ENCODE measurements at places on chromosomes 3 and 15.
A peak's percentile ranks its signal among the peaks of the same experiment; 100 is the strongest.

- DNase-seq = no peak
Measured at GRCh38 chr3:171374260-171374659, 85.9 kb downstream of the TNIK start.

DNA sequence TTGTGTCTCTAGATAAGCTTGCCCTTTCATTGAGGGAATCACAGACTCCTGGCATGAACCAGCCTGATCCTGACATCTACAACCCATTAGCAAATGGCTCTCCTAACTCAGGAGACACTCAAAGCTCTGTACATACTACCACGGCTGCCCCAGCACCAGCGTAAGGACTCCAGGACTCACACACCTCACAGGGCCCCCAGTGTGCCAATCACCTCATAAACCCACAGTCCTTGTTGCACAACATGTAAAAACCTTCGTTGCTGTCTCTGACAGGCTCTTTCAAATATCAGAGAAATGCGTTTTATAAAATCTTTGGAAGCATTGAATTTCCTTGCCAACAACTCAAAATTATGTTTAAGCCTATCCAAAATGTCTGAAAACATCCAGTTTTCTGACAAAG, 7.3 kb downstream of the FYCO1 start:
- DNase-seq = peak; percentile 16

- no peak for DNase-seq
Measured at GRCh38 chr15:32991619-32992111, 202.8 kb downstream of the FMN1 start.

- DNase-seq = no peak
Measured at GRCh38 chr15:71647487-71647808, 162.9 kb upstream of the NR2E3 start.

- no peak for DNase-seq
Measured at GRCh38 chr3:130801473-130801872, 54.8 kb upstream of the PIK3R4 start.

DNA sequence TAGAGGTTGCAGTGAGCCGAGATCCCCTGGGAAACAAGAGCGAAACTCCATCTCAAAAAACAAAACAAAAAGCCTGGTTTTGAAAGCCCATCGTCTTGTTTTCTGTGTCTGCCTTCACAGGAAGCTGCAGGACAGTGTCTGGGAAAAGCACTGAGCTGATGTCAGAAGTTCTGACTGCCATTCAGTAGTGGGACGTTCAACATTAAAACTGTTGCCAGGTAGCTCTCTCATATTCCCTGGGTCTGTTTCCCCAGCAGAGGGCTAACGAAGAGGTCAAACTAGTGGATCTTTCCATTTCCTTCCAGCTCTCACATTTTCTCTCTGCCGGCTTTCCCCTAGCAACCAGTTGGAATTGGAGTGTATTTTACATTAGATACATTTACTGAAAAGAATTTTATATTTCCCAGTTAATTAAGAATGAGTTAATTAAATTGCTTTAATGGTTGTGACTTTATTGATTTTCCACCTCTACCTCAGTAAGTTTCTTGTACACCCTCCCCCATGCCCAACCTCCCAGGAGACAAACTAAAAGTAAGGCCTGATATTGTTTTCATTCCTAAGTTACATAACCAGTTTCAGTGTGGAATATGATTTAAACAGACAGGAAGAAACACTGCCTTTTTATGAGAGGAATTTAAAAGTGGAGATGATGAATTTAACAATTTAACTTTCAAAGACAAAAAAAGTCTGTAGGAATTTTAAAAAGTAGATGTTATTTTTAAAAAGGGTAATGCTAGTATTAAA, 29.9 kb downstream of the RCN2 start:
- no peak for DNase-seq

GRCh38 chr15:31197497-31198414, 96.2 kb upstream of the TRPM1 start:
- DNase-seq = peak; percentile 14

- DNase-seq = no peak
Measured at GRCh38 chr3:46996689-46997452, 17.4 kb downstream of the NBEAL2 start.

DNA sequence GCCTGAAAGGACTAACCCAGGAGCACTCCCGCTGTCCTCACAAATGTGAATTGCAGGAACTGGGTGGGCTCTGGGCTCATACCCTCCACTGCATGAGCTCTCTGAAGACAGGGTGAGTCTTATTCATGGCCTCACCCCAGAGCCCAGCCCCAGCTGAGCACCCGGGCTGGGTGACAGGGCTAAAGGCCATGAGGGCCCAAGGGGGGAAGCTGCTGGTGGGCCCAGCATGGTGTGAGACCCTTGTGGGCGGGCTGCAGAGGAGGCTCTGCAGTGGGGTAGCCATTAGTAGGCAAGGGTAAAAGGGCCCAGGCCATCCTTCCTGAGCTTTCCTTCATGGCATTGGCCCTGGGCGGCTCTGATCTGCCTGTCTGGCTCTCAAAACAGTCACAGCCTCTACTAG, 30.3 kb downstream of the SRPRB start:
- no peak for DNase-seq

- DNase-seq = no peak
Measured at GRCh38 chr15:51191072-51191670, 96.5 kb upstream of the TNFAIP8L3 start.

DNA sequence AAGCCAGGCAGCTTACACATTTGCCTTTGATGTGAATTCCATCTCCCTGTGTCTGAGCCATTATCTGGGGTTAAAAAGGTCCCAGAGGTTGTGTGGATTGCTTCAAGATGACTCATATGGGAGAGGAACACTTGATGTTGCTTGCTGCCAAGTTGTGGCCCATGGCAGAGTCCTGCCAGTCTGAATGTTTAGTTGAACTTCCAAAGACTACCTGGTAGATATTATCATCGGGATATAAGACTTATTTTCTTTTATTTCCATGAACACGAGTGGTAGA, 85.6 kb downstream of the TJP1 start:
- DNase-seq = no peak

GRCh38 chr15:80480909-80481308, 76.7 kb downstream of the ARNT2 start:
- DNase-seq = no peak

GRCh38 chr15:99424978-99425656, 140.7 kb upstream of the MEF2A start:
- DNase-seq = peak; percentile 89

GRCh38 chr15:74458473-74458872, 2.5 kb downstream of the UBL7 start:
- DNase-seq = no peak

GRCh38 chr3:97860364-97860763, 38.6 kb downstream of the CRYBG3 start:
- no peak for DNase-seq

DNA sequence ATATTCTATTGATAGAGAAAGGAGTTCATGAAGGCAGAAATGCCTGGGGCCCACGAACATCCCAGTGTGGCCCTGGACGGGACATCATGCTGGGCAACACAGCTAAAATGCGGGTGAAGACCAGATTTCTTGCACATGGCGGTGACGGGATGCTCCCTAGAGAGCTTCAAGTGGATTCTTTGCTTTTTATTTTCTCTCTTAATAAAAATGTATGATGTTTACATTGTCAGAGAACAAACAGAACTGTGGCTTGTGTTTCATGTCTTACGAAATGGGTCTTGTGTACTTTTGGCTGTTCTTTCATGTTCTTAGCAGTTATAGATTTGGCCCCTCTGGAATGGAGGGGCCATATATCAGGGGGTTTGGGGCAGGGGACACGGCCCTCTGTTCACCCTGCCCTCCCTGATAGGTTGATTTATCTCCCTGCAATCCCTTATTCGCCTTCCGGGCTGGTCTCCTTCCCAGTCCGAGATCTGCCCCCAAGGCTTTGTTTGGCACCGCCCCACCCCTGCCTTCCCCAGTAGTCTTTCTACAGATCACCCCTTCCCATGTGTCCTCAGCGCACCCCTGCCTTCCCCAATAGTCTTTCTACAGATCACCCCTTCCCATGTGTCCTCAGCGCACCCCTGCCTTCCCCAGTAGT, 68.7 kb upstream of the CGNL1 start:
- no peak for DNase-seq

DNA sequence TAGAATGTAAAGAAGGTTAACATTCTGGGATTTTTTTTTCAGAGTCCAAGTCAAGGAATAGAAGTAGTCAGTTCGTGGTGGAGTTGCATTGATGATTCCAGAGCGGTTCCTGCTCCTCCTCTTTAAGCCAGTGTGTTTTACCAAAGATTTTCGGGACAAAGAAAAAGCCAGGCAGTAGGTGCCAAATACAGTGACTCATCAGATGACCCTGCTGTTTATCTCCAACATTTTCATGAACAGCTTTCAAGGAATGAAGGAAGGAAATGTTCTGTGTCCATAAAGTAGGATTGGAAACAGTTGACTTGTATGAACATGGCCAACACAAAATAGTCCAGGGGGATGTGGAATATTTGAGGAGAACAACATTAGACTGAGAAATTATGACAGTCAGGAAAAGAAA, 142.4 kb upstream of the TMC3 start:
- no peak for DNase-seq

- no peak for DNase-seq
Measured at GRCh38 chr3:50617911-50618481, 1.0 kb downstream of the MAPKAPK3 start.

DNA sequence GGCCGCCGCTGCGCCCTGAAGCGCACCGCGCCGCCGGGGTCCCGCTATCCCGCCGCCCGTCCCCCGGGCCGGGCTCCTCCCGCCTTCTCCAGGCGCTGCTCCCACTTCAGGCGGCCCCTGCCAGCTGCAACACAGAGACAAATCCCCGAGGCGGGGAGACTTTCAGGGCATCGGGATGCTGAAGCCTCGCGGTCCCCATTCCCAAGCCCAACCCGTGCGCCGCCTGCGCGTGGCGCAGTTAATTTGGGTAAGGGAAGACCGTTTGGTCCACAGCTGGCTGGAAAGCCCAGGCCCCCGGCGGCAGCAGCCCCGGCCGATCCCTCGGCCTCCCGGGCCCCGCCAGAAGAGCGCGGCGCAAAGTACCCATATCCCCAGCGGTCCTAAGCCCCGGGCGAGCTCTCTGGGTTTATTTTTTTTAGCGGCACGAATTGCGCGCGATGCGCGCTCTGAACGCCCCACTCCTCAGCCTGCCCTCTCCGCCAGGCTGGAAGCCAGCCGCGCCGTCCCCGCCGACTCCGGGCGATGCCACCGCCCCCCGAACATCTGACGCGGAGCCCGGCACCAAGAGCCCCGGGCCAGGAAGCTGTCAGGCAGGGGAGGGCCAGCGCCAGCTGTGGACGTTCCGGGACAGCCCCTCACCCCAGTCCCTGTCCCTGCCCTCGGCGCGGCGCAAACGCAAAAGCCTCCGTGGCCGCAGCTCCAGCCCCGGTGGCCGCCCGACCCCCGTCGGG, 517 bp downstream of the FBN1 start:
- no peak for DNase-seq

DNA sequence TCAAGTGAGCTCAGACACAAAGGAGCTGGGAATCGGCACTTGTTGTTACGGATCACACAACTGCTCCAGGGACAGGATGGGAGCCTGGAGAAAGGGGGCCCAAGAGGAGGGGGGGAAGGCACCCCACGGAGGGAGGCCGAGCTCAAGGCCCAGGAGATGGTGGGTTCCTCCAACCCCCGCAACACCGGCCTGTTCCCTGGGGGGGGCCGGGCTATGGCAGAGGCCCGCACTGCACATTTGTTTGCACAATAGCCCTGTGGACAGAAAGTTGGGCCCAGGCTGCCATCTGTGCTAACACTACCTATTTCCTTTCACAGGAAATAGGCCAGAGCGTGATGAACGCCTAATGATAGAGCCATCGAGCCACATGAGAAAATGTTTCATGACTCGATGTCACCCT, 147.1 kb downstream of the NSMCE3 start:
- no peak for DNase-seq

DNA sequence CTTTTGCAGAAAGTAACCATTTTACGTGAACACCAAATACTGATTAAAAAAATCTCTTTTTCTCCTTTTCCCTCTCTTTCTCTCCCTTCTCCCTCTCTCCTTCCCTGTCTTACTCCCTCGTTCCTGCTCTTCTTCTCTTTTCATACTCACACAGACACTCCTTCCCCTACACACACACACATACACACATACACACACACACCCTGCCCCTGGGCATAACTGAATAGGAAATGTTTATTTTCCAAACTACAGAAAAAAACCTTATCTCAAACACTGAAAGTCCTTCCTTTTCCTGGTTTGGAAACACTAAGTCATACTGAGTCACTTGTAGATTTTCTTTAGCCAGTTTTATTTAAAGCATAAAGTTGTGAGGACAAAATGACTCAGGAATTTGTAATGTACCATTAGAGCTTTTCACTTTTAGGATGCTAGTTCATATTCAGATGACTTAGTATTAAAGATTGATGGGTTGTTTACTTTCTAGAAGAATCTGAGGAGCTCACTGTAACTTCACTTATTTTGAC, 62.4 kb downstream of the MBNL1 start:
- DNase-seq = no peak

- no peak for DNase-seq
Measured at GRCh38 chr3:88211096-88211890, 61.5 kb downstream of the C3orf38 start.

DNA sequence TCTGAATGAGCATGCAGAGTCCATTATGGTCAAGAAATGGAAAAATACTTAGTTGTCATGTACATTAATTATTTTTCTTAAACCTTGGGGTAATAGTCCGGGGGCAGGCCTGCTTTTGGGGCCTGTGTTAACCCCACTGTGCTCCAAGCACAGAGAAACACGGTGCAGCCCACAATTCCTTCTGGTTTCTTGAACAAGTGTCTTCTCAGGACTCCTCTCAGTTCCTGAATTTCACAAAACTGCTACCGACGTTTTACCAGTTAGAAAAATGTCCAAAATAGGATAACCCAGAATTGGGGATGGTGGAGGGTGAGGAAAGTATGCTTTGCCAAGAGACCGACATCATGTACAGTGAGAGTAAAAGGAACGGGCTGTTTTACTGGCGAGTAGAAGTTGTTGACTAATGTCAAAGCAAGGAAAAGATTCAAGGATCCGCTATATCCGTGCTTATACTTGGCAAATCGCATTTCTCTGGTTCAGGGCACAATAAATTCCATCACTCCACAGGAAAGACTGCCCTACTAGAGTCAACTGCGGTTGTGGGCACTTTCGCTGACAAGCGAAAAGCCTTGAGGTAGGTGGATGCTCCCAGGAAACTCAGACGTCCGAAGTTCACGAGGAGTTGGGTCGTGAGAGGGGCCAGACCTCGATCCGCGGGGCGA, 495 bp upstream of the NXPE3 start:
- DNase-seq = peak; percentile 41

- no peak for DNase-seq
Measured at GRCh38 chr3:55122312-55122711, 194.5 kb upstream of the LRTM1 start.

- no peak for DNase-seq
Measured at GRCh38 chr15:93948726-93949125, 282.6 kb upstream of the MCTP2 start.

DNA sequence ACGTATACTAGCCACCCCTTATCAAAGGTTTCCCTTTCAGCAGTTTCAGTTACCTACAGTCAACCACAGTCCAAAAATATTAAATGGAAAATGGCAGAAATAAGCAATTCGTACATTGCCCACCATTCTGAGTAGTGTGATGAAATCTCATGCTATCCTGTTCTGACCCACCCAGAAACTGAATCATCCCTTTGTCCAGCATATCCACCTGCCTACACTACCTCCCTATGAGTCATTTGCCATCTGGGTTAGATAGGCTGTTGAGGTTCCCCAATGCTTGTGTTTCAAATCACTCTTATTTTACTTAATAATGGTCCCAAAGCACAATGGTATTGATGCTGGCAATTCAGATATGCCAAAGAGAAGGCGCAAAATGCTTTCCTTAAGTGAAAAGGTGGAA, 15.3 kb upstream of the PHC3 start:
- no peak for DNase-seq

- no peak for DNase-seq
Measured at GRCh38 chr15:80608688-80609087, 86.4 kb upstream of the ABHD17C start.

Measured in MV-4-11 (cell line).